ENCODE measurements at places on chromosomes 3 and 15.

- no peak for DNase-seq
Observed at GRCh38 chr3:192277477-192277876, 449.9 kb downstream of the FGF12 start.

DNA sequence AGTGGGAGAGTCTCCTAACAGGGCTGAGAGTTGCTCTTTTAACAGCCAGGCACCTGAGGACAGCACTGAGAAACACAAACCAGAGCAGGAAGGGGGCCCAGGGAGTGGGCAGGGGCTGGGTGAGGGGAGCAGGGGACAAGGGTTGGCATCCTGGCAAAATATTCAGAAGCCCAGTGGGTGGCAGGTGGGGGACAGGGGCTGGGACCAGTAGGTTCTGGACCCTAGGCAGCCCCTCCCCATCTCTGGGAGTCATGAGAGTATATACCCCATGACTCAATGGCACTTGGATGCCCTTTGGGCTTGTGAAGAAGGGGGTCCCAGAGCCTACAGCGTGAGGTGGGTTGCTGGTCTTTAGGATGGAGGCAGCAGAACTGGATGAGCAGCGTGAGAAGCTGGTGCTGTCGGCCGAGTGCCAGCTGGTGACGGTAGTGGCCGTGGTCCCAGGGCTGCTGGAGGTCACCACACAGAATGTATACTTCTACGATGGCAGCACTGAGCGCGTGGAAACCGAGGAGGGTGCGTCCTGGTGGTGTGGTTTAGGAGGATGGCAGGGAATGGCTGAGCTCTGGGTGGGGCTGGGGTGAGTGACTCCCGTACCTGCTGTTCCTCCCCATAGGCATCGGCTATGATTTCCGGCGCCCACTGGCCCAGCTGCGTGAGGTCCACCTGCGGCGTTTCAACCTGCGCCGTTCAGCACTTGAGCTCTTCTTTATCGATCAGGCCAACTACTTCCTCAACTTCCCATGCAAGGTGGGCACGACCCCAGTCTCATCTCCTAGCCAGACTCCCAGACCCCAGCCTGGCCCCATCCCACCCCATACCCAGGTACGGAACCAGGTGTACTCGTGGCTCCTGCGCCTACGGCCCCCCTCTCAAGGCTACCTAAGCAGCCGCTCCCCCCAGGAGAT, 24.2 kb downstream of the NBEAL2 start:
- no peak for DNase-seq

- DNase-seq = no peak
Observed at GRCh38 chr3:170953736-170954135, 45.3 kb upstream of the EIF5A2 start.

DNA sequence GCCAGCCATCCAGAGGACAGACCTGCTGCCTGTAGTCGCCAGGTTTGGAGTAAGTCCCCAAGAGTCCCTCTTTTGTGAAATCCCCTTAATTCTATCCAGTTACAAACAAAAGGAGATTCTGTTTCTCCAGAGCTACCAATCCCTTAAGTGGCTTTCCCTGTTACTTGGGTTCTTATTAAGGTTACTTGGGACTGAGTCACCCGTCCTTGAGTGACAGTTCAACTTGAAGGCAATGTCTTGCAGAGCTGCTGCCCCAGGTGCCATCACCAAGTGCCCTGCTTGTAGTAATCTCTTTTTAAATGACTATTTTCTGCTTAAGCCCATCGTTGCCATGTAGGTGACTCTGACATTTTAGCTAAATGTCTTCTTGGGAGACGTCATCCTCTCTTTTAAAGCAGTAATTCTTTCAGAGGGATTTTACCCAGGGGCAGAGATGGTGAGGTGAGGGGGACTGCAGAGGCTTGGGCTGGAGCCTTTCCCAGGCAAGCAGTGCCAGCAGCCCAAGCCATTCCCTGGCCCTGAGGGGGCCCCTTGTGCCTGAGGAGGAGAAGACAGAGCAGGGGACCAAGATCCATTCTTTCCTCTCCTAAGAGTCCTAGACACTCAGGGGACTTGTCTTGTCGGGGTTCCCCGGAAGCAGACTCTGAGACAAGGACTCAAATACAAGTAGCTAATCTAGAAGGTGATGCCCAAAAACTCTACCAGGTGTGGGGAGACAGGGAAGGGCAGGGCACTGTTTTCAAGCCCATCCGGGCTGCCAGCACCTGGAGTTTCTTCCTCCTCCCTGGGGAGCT, 253.7 kb downstream of the PLCL2 start:
- no peak for DNase-seq

DNA sequence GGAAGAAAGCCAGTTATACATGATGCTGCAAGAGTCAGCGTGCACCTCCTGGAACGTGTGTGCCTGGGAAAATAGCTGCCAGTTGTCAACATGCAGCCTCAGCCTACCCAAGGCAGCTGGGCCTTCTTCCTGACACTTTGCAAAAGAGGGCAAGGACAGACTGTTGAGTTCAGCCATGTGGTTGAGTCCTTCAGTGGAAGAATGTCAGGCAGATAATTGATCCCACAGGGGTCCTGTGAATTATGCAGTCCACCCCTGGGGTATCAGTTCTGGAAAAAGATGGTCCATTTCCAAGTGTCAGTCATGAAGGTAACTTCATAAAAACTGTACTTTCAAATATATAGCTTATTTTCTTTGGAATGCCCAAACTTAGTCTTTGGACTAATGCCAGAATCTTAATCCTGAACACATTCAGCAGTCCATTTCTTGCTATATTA, 79.6 kb downstream of the ARNT2 start:
- no peak for DNase-seq

All from NCI-H2081 (cell line).